Spinal cord (tissue), 10 donors: ENCODE measurements at places on chromosomes 2 and 18. TPM values are rescaled to one million over a fixed set of nuclear protein-coding genes. Genes with fewer than 3 reads are reported as not detected.

DNA sequence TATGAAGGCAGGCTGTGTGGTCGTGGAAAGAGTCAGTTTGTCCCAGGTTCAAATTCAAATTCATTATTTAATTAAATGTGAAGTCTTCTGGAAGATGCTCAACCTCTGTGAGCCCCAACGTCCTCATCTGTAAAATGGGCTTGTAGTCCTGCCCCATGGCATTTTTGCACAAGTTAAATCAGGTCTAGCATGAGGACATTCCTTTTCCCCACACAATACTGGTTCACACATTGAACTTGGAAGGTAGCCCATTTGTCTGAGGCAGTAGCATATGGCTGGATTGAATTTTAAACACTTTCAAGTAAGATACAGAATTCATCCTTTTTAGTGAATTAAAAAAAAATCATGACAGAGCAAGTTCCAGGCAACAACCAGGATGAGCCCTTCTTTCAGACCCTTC, 665.4 kb upstream of the HS6ST1 start:
- no peaks in the 10 kb centered on the region for H3K36me3 ChIP-seq
- DNase-seq: no peak
- no peak overlapping the region for H3K27ac ChIP-seq
- H3K4me1 ChIP-seq: peaks cover 26% of the 10 kb centered on the region

GRCh38 chr2:233929352-233930022, 12.3 kb downstream of the TRPM8 start:
- H3K4me1 ChIP-seq: peaks cover 6% of the 10 kb centered on the region
- DNase-seq: no peak
- no peaks in the 10 kb centered on the region for H3K27me3 ChIP-seq
- no peak overlapping the region for H3K27ac ChIP-seq
- H3K36me3 ChIP-seq: no peaks in the 10 kb centered on the region
- H3K4me3 ChIP-seq: no peak overlapping the region

DNA sequence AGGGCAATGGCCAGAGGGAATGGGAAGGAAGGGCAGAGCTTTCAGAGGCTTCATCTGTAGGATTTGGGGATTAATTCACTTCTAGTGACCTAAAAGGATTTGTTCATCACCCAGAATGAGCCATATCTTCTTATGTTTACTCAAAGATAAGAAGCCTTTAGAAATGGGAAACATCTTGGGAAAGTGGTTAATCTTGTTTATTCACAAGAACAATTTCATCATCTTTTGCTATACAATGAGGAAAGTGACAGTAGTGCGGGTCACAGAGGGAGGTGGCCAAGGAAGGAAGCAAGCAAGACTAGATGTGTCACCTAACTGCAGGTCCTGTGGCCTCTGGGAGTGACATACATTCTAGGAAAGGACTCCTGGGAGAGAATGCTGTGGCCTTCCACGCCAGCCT, 140.4 kb upstream of the ALPP start:
- no peaks in the 10 kb centered on the region for H3K27me3 ChIP-seq
- H3K36me3 ChIP-seq: peaks cover 3% of the 10 kb centered on the region
- H3K4me1 ChIP-seq: peaks cover 11% of the 10 kb centered on the region
- H3K27ac ChIP-seq: no peak overlapping the region

GRCh38 chr2:25490217-25490616, 148.5 kb upstream of the DNMT3A start:
- H3K4me3 ChIP-seq: no peak overlapping the region
- no peaks in the 10 kb centered on the region for H3K27me3 ChIP-seq
- H3K27ac ChIP-seq: no peak overlapping the region
- no peaks in the 10 kb centered on the region for H3K4me1 ChIP-seq

ERLEC1 gene
- polyA plus RNA-seq: 58.3 TPM
